ENCODE measurements at places on chromosomes 7 and 10.

DNA sequence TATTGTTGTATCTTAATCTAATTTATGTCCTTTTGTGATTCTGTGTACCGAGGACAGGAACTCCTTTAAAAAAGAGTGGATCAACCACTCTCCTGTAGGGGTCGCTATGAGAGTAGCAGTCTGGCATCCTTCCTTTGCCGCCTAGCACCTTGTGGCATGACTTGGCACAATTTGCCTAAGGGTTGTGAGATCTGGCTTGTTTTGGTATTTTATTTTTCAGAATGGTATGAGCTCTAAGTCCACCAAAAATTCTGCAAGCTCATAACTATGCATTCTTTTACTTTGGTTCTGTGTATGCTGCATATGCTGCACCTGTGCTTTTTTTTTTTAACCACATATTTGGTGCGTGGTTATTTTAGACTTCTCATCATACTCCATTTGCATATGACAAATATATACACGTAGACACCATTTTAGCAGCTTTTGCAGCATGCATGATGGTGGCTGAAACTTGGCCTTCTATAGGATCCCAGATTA lies 112.8 kb downstream of the CDK14 start:
- no peak for DNase-seq

DNA sequence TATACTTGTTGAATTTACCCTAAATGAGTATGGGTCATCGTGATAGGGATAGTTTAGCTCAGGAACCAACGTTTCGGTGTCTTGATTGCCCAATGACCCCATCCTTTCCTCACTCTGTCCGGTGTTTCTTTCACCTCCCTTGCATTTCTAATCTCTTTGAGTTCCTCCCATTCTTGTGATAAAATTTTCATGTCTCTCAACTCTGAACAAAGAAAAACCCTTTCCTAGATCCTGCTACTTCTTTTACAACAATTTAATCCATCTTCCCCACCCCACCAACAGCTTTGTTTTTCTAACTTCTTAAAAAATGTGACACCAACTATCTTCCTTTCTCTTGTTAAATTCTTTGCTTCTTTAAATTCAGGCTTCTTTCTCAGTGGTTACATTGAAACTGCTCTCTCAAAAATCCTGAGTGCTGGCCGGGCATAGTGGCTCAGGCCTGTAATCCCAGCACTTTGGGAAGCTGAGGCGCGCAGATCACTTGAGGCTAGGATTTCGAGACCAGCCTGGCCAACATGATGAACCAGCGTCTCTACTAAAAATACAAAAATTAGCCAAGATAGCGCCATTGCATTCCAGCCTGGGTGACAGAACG lies 130.3 kb upstream of the MINDY3 start:
- no peak for DNase-seq

GRCh38 chr7:9125246-9125645 lies 691.8 kb downstream of the NXPH1 start:
- no peak for DNase-seq

DNA sequence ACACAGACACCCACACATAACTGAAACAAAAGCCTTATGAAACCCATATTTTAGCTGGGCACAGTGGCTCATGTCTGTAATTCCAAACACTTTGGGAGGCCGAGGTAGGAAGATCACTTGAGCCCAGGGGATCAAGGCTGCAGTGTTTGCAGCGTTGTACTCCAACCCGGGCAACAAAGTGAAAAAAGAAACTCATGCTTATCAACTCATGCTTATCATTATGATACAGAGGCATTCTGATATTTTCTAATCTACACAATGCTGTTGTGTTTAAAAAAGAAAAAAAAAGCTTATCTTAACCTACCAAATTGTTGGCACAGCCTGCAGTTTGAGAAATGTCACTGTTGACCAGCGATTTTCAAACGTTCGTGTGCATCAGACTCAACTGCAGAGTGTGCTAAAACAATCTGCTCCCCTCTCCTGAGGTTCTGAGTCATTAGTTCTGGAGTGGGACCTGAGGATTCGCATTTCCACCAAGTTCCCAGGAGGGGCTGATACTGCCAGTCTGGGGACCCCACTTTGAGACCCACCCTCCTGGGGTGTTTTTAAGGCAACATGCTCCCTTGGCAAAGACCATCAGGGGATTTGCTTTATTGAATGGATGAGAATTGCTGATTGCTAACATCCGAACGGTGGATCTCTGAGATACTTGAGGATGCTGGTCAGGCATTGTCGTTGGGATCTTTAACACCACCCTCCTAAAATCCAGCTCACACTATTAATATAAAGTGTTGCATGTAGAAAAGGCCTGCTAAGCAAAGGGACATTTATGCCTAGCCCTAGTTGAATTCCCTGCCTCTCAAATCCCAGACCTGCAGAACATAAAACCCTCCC lies 16.2 kb downstream of the CHST3 start:
- no peak for DNase-seq

DNA sequence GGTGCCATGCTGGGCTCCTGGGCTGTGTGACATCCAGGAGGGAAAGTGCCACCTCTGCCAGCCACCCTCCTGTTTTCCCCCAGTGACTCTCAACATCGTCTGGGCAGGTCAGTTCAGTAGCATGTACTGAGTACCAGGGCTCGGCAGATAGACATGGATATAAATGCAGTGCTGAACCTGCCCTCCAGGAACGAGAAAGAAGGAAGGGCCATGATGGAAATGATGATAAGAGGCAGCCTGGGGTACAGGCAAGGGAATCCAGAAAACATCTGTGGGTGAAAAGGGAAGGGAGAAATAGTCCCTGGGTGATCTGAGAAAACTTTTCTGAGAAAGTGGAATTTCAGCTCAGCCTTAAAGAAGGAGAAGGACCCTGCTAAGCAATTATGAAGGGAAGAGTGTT lies 12.1 kb downstream of the CNNM1 start:
- DNase-seq = no peak

GRCh38 chr10:77700086-77700485 lies 62.5 kb upstream of the KCNMA1 start:
- no peak for DNase-seq

GRCh38 chr10:44706745-44707144 lies 204.4 kb upstream of the TMEM72 start:
- DNase-seq = no peak

DNA sequence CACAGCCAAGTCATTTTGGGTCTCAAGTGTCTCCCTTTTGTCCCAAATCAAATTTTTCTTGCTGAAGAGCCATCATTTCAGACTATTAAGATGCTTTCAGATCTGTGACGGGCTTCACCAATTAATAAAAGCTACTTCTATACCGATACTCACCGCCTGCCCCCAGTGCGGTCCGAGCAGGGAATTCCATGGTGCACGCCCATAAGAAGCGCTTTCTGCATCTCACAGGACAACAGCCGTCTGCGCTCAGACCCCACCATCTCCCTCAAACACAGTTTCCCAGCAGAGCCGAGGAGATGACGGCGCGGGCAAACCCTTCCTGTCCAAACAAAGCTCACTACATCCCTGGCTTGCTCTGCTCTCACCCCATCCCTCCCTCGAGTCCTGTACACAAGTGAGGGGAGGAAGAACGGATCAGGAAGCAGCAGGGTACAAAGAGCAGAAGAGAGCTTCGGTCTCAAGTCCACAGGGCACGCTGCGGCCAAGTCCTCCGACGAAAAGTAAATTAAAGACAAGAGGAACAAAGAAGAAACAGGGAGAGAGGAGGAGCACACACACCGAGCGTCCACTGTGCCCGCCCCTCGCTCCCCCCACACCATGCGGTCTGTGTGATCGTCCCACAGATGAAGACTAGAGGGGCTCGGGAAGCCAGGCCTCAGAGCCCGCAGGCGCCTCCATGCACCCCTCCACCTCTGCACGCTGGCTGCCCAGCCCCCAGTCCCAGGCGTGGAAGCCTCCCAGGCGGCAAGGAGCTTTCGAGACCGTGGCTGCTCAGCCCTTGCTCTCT lies 121.9 kb downstream of the MAD1L1 start:
- DNase-seq = no peak

DNA sequence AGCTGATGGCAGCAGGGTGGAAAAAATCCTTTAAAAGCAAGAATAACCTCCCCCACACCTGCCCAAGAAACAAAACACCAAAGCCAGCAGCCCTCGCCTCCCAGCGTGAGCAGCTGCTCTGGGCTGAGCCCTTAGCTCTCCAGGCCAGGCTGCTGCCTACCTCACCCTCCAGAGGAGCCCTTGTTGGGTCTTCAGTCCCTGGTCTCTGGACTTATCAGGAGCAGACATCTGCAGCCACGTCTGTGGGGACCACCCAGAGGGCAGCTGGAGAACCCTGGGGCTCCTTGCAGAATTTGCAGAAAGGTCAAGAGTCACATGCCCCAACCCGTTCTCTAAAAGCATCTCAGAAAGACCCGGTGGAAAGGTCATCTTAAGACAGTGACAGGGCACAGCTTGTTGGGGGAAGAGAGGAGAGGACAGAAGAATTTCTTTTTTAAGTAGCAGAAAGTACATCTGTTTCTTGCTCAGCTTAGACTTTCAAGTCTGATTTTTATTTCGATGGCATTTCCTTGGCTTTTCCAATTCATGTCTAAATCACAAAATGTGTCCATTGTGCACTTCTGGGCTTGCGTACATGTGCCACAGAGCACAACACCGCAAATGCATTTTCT lies 425.7 kb upstream of the NFE2L3 start:
- DNase-seq = no peak

DNA sequence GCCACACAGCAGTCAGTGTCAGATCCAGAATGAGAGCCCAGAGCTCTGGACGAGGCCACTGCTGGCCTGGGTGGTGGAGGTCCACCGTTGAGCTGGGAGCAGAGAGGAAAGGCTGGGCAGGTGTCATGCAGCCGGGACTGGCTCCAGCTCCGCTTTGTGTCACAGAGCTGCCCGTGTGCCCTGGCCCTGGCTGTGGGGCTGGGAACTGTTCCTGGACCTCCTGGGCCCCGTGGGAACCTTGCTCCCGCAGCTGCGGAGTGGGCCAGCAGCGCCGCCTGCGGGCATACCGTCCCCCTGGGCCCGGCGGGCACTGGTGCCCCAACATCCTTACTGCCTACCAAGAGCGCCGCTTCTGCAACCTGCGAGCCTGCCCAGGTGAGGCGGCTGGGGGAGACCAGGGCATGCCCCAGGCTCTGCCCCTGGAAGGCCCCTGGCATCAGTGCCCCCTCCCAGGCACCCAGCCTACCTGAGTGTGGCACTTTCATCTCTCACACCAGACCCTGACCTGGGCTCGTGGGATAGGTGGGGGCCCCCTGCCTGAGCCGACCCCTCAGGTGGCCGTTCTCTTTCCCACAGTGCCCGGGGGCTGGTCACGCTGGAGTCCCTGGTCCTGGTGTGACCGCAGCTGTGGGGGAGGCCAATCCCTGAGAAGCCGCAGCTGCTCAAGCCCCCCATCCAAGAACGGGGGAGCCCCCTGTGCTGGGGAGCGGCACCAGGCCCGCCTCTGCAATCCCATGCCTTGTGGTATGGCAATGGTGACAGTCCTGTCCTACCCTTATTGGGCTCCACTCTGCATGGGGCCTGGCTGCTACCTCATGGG lies 18.8 kb upstream of the ZNF862 start:
- no peak for DNase-seq

DNA sequence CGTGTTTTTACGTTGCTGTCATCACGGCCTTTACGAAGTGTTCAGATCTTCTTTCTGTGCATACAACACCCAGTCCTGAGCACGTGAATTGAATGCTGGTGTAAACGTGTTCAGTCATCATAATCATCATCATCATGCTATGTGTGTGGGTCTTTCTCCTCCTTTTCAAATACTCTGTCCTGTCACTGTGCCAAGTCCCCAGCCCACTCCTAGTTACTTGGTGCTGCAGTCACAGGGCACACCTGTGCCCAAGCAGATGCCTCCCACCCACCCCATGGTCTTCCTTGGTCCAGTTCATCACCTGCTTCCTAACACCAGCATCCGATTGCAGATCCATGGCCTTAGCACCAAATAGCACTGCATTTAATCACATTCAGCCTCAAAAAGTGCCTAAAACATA lies 78.6 kb upstream of the MGMT start:
- DNase-seq = no peak

- DNase-seq = no peak
Measured at GRCh38 chr10:105268961-105269360, 627.9 kb downstream of the SORCS3 start.

DNA sequence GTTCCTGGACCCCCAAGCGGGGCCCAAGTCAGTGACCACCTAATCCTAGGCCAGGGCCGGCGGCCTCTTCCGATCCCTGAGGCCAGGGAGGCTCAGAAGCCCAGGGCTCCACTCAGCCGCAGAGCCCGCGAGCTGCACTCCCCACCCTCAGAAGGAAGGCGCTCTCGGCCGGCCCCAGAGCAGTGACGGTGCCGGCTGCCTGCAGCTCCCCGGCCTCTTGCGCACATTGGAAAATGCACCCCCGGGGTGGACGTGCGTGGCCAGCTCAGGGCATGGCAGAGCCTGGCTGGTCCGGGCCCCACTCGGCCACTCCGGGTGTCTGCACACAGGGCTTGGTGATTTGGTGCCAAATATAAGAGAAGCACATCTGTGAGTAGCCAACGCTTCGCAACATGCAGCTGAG lies 269.1 kb downstream of the PTPRN2 start:
- DNase-seq = no peak

GRCh38 chr10:22712211-22712955 lies 2.0 kb downstream of the PIP4K2A start:
- DNase-seq = no peak

- no peak for DNase-seq
Measured at GRCh38 chr10:33022090-33022489, 64.1 kb upstream of the ITGB1 start.

DNA sequence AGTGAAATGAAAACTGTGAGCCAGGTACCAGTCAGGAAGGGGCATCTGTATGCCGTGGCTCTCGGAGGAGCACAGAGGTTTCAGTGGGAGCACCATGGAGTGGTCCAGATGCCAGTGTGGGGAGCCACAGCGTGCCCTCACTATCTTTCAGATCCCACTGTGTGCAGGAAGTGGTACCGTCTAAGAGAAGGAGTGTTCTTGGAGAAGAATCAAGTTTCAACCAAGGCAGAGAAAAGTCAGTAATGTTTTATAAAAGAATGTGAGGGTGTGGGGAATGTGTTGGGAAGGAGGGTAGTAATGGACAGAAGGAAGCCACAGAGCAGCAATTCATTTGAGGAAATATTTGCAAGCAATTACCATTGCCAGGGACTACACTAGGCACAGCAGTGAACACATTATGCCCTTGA lies 35.6 kb downstream of the PRKAR2B start:
- DNase-seq = no peak

DNA sequence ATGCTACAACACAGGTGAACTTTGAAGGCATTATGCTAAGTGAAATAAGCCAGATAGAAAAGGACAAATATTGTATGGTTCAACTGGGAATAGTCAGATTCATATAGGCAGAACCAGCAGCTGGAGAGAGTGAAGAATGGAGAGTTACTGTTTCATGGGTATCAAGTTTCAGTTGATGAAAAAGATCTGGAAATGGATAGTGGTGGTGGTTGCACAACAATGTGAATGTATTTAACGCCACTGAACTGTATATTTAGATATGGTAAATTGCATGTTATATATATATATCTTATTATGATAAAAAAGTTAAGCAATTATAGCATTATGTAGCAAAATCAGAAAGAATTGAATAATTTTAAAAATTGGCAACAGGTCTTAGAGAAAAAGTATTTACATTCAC lies 3.9 kb downstream of the LMBR1 start:
- DNase-seq = no peak
